ENCODE measurements at places on chromosomes 13 and 19.

GRCh38 chr19:5966941-5967340 is 11.0 kb downstream of the RANBP3 start:
- DNase-seq, result no peak

- DNase-seq, result no peak
Observed at GRCh38 chr19:19656451-19657396, 6.8 kb downstream of the ATP13A1 start.

- no peak for DNase-seq
Observed at GRCh38 chr13:93437081-93437480, 210.5 kb downstream of the GPC6 start.

- no peak for DNase-seq
Observed at GRCh38 chr19:54477650-54478049, 4.6 kb upstream of the CDC42EP5 start.

- DNase-seq, result no peak
Observed at GRCh38 chr13:34250151-34250670, 432.3 kb downstream of the RFC3 start.

- DNase-seq, result no peak
Observed at GRCh38 chr19:57465680-57466381, 8.9 kb upstream of the VN1R1 start.

GRCh38 chr13:102197193-102197592 is 204.7 kb downstream of the FGF14 start:
- DNase-seq, result peak; percentile 38

GRCh38 chr19:47124937-47125668 is 5.5 kb upstream of the SAE1 start:
- DNase-seq, result peak; percentile 69

DNA sequence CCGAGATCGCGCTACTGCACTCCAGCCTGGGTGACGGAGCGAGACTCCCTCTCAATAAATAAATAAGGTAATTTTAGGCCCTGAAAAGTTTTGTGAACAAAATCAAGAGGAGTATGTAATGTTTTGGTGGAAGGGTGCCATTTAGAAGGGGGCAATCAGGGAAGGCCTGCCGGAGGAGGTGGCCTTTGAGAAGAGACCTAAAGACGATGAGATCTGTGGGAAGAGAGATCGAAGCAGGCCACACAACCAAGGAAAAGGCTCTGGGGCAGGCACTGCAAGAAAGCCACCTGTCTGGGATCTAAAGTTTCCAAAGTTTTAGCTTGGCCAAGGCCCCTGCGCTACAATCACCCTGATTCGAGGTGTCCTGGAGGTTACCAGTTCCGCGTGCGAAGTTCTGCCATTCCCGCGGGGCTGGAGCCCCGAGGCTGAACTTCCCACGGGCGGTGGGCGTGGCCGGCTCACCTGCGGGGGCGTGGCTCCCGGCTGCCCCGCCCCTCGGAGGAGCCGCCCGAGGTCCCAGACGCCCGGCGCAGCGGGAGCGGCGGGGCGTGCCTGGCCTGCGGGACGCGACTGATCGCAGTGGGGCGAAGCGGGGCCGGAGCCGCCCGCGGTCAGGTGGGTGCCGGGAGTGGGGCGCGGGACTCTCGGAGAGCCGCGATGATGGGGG is at the start of gene KLC3:
KLC3 (plus strand) TSS at position 519 of the 667 bp plus-strand sequence. CDS start 4,792 bp downstream, outside the sequence.
- peak; percentile 49 for DNase-seq

GRCh38 chr13:25232937-25233515 is 54.3 kb downstream of the MTMR6 start:
- DNase-seq, result peak; percentile 6

DNA sequence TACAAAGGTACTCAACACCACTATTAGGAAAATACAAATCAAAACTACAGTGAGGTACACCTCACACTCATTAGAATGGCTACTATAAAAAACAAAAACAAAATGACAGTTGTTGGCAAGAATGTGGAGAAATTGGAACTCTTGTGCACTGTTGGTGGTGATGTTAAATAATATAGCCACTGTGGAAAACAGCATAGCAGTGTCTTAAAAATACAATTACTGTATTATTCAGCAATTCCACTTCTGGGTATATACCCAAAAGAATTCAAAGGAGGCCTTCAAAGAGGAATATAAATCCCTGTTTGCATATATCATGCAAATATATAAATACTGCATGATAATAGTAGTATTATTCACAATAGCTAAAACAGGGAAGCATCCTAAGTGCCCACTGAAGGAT is 66.8 kb downstream of the CDK8 start:
- no peak for DNase-seq

DNA sequence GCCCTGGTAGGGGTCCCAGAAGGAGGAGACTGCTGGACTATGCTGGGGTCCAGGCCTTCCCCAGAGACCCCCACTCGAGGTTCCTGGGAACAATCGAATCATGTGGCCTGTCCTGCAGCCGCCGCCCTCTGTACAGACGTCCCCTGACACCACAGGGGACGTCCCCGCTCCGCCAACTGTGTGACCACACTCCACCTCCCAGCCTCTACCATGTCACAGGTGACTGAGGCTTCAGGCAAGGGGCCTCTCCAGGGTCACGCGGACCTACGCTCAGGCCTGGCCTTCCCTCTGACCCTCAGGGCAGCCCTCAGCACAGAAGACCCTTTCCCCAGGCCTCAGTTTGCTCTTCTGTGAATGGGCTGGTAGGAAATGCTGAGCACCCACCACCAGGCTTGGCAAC is 13.1 kb upstream of the TMEM161A start:
- DNase-seq, result no peak

DNA sequence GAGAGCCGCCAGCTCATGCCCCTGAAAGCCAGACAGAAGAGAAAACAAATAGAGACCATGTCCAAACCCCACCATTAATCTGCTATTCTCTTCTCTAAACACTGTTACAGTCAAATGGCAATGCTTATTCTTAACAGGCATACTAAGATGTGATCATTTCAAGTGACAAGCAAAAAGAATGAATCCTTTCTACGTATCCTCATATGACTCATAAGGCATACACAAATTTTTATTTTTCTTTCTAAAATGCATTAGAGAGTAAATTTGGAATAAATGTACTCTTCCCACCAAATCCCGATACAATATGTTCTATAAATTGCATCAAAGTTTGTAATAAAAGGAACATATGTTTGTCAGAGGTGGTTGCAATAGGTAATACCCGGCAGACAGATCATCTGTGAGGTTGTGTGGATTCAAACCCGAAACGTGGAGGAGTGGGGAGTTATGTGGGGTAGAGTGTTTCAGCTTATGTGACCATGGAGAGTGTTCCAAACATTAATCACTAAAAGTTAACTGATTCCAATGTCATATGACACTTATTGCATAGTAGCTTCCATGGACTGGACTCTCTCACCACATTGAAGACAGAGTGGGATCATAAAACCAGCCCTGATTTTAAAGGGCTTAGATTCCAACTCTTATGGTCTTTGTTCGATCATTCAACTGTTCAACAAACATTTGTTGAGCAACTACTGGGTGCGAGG is 213.1 kb downstream of the DCLK1 start:
- DNase-seq, result no peak

GRCh38 chr19:18878058-18878797 is 17.7 kb downstream of the CERS1 start:
- DNase-seq, result no peak

GRCh38 chr13:73765651-73766384 is 368.4 kb downstream of the KLF12 start:
- peak; percentile 97 for DNase-seq

- no peak for DNase-seq
Observed at GRCh38 chr19:2394054-2394441, 33.3 kb downstream of the TIMM13 start.

GRCh38 chr19:2015608-2015950 is at the start of gene BTBD2:
TSS of gene BTBD2 (minus strand) at chr19:2015714. CDS start at chr19:2015703, 11 bp downstream.
- peak; percentile 73 for DNase-seq

GRCh38 chr19:17279436-17279835 is 2.3 kb upstream of the ANKLE1 start:
- no peak for DNase-seq

DNA sequence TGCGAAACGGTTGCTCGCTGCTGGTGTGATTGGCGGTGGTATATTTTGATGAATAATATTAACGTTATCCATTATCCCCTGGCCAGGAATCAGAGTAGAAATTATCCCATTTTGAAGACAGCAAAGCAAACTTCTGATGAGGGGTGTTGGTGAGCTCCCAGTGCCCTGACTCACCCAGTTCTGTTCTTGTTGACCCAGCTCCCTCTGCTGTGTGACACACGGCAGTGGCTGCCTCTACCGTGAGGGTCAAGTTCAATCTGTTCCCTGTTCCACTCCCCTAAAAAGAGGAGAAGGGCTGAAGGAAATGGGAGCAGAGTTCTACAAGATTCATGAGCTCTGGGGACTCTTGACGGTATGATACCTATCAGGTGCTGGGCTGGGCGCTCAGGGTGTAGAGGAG is 2.0 kb downstream of the CAMSAP3 start:
- DNase-seq, result no peak

GRCh38 chr19:1468821-1469254 is 10.2 kb downstream of the C19orf25 start:
- no peak for DNase-seq

DNA sequence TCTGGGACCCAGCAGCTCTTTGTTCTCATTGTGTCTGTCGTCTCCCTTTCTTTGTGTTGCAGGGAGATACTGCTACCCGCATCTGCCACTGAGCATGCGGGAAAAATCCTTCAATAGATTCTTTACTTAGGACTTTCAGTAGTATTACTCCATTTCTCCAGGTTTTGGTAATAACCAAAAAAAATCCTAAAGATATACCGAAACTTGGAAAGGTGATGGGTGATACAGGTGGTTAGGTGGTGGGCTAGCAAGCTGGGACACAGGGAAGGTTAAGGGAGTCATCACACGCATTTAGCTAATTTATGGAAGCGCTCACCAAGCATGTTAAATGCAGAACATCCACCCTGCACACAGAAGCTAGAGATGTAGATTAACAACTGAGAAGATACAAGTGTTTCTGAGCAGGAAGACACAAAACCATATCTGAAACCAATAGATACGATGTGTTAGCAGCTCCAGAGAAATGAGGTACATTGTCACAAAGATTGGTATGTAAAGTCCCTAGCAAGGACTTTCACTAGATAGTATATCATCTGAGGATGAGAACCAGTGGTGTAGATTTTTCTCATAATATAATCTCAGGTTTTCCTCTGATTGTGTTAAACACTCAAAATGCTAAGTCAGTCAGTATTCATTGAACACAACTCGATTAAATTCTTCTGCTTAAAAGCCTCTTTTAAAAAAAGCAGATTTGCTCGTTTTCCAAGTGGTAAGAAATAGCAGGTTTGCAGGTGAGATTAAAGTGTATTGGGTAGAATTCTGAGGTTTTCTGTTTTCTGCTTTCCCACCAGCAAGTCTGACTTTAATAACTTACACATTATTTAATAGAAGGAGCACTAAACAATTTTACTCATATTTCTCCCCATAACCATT is 1.2 kb upstream of the SLAIN1 start:
- peak; percentile 58 for DNase-seq

- DNase-seq, result no peak
Observed at GRCh38 chr19:30785458-30786137, 413.4 kb downstream of the ZNF536 start.

GRCh38 chr13:30872685-30873461 is 33.2 kb upstream of the MEDAG start:
- no peak for DNase-seq

DNA sequence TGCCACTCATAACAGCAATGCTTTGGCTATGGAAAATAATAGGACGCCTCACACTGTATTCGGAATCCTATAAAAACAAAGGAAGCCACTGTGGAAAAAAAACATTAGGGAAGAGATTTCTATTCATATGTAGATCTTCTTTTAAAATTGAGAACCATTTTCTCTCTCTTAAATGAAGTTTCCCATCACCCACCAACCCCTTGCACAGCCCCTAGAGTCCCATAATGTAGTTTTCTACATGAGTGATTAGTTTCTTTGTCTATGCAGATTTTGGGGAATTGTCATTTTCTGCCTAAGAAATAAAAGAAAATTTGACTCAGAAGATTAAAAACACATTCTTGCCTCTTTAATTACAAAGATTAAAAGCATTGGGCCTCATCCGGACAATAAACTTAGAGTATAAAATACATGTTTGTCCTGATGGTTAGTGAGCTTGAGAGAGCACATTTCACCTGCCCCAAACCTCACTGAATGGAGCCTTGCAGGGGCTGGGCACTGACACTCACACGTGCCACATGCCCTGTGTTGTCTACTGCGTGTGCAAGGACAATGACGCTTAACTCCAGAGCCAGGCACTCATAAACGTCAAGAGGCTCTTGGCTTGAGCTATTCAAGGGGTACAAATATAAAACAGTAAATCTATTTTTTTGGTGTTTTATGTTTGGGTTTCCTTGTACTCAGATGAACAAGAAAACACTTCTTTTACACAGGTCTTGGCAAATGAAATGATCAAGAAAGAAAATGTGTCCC is 40.0 kb upstream of the KL start:
- DNase-seq, result peak; percentile 50

DNA sequence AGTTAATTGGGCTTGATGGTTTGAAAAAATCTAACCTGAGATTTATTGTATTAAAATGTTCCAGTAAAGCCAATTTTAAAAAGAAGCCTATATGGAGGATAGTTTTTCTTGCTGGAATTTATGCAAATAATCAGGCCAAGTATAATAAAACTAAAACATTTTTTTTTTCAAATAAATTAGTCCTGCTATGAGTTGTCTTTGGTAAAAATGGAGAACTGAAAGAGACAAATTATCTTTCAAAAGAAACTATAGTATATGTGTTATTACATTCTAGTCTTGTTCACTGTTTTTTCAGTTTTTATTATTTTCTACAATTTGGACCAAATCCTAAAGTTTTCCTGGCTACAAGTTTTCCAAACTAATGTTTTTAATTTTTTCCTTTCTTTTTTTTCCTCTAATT is 468.9 kb downstream of the UQCRFS1 start:
- DNase-seq, result no peak

- no peak for DNase-seq
Observed at GRCh38 chr13:27183561-27184147, 12.0 kb upstream of the USP12 start.

- DNase-seq, result no peak
Observed at GRCh38 chr19:47390533-47391488, 28.5 kb downstream of the MEIS3 start.

- no peak for DNase-seq
Observed at GRCh38 chr19:45585158-45585577, 566 bp upstream of the OPA3 start.

DNA sequence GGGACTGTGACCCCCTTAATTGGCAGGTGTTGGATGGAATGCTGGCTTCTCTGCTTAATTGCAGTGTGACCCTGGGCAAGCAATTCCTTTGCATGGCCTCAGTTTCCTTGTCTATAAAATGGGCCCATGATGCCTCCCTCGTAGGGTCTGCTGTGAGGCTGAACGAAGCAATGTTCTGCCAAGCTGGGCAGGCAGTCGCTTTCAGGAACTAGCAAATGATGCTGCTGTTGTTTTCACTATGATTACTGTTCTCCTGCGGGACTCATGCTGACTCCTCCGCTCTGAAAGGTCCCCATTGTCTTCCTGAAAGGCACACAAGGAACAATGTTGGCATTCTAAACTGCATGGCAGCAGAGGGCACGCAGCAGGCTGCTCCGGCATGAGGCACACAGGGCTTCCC is 6.8 kb downstream of the BICRA start:
- DNase-seq, result no peak

- peak; percentile 2 for DNase-seq
Observed at GRCh38 chr19:19538785-19539166, 711 bp downstream of the CILP2 start.
